Neural progenitor cell (in vitro differentiated cells): ENCODE measurements at places on chromosomes 12 and 14.

DNA sequence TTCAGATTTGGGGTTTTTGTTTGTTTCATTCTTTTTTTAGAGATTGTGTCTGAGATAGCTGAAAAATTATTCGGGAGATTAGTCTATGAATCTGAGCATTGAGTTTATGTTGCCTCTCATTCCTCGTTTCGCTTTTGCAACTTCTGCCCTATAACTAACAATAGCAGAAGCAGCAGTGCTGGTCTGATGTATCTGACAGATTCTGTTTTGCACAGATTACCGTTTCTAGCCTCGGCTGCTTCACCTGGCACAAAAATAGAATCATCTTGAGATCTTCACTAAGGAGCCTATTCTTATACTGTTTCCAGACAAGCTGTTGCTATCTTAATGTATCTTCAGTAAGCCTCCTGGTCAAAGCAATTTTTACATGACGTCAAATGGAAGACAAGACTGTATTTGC is 29.2 kb downstream of the KCNJ8 start:
- no peak for DNase-seq

GRCh38 chr14:50058113-50058512 is 58.3 kb downstream of the VCPKMT start:
- no peak for DNase-seq

GRCh38 chr12:49190974-49191373 is 2.1 kb upstream of the TUBA1A start:
- no peak for DNase-seq

DNA sequence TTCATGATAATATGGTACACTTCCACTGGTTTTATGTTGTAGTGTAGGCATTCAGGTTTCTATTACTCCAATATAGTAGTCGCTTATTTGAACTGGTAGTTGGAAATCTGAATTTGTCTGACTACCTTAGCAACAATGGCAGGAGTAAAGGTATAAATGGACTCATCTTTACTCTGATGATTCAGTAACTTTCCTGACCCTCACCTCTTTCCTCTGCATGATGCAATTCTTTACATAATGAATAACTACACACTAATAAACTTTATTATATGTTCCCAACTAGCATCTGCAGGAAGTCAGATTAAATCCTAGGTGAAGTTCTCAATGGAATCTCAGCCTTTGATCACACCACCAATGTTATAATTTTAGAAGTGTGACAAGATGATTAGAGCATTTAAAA is 70.5 kb upstream of the ATP2B1 start:
- no peak for DNase-seq

DNA sequence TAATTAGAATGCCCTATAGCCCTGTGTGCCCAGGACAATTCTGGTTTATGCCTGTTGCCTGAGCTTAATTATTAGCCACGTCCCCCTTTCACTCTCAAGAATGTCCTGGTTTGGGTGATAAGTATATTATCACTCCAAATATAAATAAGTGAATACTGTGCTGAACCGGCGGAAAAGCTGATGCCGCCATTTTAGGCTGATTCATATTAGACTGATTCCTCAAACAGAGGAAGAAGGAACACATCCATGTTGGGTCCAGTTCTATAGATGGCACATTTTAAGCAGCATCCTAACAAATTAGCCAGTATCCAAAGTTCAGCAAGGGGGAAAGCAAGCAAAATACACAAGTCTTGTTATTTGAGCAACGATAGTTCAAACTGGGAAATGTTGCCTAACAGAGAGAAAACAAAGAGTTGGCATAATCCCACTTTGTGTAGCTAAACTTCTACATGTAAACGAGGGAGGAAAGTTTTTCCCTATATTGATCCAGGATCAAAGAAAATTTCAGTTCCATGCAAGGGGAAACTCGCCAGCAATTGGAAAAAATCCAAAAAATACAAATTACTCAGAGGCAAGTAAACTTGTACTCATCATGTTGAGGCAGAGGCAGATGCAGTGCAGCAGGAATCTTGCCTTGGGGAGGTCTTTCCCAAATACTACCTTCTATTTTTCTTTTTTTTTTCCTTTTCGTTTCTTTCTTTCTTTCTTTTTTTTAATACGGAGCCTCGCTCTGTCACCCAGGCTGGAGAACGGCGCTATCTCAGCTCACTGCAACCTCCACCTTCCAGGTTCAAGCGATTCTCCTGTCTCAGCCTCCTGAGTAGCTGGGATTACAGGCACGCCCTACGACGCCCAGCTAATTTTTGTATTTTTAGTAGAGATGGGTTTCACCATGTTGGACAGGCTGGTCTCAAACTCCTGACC is 96.2 kb downstream of the ITPR2 start:
- no peak for DNase-seq

GRCh38 chr14:85579942-85580341 is 50.0 kb downstream of the FLRT2 start:
- peak; percentile 14 for DNase-seq

GRCh38 chr12:6382371-6382770 is 1.6 kb upstream of the LTBR start:
- DNase-seq: peak; percentile 40

DNA sequence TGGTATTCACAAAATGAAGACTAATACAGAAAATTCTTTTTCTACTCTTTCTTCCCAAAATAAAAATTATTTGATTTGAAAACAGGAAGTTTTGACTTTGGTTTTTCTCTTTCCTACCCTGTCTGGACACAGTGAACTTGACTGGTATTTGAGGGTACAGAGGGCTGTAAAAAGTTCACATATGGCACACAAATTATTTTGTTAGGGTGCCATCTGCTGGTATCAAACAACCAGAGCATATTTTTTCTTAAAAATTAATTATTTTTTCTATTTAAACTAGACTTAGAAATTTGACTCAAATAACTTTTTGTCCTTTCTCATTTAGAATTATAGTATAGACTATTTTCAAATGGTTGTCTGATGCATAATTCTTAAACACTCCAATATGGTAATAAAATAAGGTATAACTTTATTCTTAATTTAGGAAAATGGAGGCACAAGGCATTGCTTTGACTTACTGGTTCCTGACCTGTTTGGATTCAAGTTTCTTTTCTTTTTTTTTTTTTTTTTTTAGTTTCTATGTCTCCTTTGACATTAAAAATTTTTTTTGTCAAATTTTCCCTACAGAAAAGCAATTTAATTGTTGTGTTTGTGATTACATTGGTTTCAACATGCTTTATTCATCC is 390.6 kb downstream of the PRKD1 start:
- no peak for DNase-seq

GRCh38 chr12:3772380-3772779 is 19.5 kb upstream of the CRACR2A start:
- DNase-seq: no peak
